CD4-positive, alpha-beta T cell (primary cell): ENCODE measurements at places on chromosomes 7 and 10.

DNA sequence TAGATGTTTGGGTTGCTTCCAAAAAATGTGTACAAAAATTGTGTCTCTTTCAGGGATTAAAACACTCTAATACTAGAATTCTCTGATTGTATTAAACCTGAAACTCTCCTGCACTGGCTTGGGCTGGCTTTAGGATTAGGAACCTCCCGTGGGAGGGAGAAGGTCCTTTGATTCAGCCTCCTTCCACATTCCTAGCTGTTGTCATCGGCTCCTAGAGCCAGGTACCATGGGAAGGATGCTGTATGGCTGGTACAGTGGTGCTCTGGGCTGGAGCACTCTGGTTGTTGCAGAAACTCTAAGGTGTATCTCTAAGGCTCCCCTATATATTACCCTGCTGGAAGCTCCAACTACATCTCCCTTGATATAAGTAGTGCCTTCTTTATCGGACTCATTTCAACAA is 245.2 kb upstream of the FOXK1 start:
- no peak for DNase-seq

DNA sequence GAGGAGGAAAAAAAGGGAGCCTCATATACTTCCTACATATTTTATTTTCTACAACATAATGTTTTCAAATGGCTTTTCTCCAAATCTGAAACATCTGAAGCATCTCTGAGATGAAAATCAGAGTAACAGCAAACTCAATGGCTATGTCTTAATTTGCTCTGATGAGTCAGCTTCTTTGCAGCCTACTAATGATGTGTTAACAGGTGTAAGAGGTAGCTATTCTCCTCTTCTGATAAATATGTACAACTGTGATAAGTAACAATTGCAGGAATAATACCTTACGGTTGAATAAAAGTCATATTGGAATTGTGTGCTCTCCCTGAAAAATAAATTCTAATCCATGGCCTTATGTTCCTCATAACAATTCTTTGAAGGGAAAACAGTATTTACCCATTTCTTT is 45.2 kb downstream of the GNAT3 start:
- DNase-seq = no peak

DNA sequence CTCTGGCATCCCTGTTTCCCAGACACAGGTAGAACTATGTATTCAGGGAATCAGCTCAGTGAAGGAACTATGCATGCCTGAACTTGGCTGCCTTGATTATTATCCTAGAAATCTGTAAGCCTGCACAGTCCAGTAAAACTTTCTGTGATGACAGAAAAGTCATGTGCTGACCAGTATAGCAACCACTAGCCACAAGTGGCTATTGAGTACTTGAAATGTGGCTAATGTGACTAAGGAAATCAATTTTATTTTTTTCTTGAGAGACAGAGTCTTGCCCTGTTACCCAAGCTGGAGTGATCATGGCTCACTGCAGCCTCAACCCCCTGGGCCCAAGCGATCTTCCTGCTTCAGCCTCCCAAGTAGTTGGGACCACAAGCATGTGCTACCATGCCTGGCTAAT is 3.5 kb downstream of the EXOSC1 start:
- no peak for DNase-seq

- DNase-seq = no peak
Measured at GRCh38 chr10:22453948-22454591, 108.8 kb downstream of the SPAG6 start.

DNA sequence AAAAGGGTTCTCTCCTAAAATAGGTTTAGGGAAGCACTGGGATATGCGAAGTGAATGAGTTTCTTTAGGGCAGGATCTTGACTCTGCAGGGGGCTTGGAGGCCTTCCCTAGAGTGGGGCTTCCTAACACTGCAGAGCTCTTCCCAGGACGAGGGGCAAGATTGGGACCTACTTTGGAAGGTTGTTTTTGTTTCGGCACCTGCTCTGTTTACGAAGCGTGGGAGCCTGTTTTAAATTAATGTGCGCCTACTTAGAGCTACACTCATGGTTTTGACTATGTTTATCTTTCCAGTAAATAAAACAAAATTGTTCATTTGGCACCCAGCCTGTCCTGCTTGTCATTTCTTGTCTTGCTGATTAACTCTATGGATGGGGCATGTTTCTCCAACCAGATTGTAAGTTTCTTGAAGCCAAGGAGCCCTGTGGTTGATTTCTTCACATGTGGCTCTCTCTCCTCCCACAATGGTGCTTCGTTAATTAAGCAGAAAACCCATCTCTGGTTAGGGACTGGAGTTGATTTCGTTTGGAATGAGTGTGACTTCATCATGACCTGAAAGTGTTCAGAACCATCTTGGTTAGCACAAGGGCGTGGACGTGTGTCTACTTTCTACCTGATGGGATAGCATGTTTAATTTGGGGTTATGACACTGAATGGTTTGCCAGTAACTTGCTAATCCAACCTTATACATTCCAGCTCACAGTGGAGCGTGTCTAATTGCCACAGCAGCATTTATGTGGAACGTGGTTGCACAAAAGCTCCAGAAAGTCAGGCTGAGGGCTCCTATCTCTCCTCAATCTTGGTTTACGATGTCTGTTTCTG is 98.1 kb downstream of the TCF7L2 start:
- no peak for DNase-seq

DNA sequence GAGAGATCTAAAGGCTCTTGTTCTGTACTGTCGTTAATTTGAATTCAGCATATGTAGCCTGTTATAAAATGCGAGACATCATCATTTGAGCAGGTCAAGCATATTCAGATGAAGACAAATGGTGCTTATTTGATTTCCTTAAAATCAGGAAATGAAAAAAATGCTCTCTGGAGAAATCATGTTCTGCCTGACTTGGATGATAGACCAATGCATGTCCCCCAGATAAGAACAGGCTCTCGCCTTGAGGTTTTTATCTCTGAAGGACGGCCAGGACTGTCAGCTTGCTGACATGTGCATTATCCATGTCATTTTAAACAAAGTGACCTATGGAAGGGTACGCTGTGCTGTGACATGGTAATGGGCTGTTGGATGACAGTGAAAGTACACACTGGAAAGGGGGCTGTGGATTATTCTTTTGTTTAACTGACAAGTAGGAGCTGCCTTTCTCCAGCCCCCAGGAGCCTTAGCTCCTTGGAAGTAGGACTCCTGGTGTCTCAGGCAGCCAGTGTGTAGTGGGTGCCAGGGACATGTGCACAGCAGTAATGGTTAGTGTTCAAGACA is 695.1 kb upstream of the GALNT17 start:
- DNase-seq = no peak

DNA sequence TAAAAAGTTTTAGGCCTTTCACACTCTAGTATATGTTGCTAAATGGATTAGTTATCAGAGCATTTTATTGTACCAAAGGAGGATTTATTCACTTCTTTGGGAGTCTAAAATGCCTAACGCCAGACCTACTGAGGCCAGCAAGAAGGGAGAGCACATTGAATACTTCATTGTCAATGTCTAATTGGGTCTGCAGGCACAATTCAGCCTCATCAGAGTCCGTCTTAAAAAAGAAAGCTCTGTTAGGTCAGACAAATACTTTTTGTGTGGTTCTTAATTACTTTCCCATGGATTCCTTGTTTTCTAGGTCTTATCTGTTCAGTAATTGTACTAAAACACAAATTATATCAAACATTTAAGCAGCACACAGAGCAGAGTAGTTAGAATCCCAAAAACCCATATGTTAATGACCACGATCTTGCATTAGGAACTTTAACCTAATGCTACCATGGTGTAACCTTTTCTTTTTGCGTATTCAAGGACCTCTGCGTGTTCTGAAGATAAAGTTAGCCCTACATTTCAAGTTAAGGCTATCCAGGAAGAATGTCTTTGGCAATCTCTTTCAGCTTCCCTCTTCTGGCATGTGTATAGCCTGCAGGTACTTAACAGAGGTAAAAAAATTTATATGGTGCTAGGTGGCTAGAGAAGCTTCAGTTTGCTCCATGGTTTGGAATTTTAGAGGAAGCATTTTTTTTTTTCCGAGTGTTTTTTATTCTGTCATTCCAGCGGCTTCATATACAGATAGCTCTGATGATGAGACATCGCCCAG is 45.7 kb upstream of the STRIP2 start:
- no peak for DNase-seq

GRCh38 chr10:68792115-68792514 is 35.2 kb upstream of the STOX1 start:
- no peak for DNase-seq

DNA sequence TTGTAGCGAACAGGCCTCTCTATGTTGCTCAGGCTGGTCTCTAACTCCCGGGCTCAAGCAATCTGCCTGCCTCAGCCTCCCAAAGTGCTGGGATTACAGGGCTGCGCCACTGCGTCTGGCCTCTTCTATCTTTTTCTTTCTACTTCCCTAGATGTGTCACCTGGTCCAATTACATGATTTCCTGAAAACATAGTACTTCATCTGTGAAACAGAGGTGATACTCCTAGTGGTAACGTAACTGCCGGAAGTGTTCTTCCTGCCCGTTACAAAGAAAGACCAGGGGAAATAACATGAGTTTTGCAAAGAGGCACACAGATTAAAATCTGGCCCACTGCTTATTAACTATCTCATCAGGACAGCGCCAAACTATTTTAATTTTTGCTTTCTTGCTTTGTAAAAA is 18.4 kb upstream of the HGF start:
- no peak for DNase-seq

DNA sequence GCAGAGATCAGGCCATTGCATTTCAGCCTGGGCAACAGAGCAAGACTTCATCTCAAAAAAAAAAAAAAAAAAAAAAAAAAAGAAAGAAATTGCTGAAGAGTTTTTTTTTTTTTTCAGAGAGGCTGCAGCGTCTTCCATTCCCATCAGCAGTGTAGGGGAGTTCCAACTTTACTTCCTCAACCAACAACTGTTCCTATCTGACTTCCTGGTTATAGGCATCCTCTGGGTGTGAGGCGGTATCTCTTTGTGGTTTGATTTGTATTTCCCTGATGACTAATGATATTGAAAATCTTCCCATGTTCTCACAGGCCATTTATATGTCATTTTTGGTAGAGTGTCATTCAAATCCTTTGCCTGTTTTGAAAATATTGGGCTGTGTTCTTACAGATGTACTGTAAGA is 40.2 kb downstream of the PRTFDC1 start:
- DNase-seq = peak; percentile 61

- DNase-seq = no peak
Measured at GRCh38 chr7:101589052-101589451, 40.0 kb downstream of the MYL10 start.

DNA sequence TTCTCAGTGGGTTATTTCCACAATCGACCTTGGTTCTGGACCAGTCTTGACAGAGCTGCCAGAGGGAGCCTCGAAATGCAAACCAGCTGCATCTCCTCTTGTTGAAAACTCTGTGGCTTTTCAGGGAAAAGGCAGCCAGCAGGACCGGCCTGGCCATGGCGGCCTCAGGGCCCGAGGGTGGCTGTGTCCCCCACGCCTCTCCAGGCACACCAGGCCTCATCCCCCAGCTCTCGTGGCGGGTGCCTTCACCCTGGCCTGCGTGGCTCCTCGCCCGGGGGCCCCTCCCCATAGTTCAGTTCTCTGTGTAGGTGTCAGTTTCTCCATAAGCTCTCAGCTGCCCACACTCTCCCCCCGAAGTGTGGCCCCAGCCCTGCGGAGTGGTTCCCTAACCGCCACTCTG is 63.5 kb downstream of the MGMT start:
- no peak for DNase-seq

DNA sequence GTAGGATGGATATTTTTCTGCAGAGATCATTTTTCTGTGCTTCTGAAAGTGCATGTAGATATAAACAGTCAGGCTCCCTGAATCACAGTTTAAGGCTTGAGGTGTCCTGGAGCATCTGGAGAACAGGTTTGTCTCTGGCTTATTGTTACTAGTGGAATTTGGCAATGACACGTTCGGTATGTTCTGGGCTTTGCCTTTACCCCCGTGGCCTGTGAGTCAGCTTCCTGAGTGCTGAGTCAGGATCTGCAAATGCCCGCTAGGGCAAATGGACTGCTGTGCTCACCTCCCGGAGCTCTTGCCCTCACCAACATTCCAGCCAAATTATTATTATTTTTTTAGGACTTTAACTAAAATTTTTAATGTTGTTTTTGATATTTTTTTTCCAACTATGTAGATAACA is 192.5 kb upstream of the PRSS1 start:
- DNase-seq = no peak

DNA sequence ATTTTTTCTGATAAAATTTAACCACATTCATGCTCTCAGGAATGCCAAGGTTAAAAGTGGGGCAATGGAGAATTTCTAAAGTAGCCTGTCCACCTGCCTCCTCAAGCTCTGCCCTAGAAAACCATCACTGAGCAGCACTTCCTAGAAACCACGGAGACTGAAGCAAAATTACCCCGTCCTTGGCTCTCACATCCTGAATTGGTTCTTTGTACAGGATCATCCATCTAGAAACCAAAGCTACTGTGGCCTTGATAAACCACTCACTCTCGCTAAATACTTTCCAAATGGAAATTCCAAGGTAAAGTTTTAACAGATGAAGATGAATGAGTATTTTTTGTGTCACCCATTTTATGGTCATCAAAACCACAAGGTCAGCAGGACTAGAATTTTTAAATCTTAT is 96.6 kb downstream of the AVL9 start:
- no peak for DNase-seq

DNA sequence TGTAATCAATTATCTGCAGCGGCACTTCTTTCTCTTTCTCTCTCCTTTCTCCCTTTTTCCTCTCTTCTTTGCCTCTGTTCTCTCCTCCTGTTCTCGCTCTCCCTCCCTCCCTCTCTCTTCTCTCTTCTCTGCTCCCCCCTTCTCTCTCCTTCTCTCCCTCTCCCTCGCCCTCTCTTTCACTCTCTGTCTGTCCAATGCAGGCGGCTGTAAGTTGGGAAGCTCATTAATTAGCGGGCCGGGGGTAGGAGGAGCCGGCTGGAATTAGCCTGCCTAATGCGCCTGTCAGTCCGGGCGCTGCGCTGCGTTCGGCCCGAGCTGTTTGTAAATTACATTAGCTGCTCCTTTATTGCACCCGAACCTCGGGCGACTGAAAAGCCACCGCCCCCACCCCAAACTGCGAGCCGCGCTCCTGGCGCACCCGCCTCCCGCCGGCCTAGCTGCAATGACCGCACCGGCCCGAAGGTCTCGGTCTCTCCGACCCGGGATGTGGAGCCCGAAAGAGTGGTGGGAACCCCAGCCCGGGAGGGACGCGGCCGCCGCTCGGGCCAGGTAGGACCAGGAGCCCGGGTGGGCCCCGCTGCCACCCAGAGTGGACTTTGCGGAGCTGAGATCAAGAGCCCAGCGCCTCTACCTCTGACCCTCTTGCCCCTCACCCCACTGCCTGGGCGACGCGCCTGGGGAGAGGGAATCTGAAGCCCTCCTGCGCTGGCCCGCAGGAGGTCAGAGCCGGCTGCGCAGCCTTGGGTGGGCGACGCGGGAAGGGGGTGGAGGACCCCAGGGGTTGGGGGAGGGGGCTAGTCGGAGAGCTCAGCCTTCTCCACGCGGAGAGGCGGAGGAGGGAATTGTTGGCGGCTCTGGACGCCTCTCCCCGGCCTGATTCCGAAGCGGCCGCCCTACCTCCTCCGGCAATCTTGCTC is at the start of gene LBX1:
TSS of gene LBX1 (minus strand) at position 198 of the 917 bp plus-strand sequence. CDS start 648 bp downstream, outside the sequence.
- no peak for DNase-seq

GRCh38 chr7:36086571-36086970 is 66.5 kb upstream of the EEPD1 start:
- no peak for DNase-seq

GRCh38 chr7:132183781-132184380 is 392.4 kb downstream of the PLXNA4 start:
- no peak for DNase-seq
